ENCODE measurements at places on chromosomes 4 and X.

DNA sequence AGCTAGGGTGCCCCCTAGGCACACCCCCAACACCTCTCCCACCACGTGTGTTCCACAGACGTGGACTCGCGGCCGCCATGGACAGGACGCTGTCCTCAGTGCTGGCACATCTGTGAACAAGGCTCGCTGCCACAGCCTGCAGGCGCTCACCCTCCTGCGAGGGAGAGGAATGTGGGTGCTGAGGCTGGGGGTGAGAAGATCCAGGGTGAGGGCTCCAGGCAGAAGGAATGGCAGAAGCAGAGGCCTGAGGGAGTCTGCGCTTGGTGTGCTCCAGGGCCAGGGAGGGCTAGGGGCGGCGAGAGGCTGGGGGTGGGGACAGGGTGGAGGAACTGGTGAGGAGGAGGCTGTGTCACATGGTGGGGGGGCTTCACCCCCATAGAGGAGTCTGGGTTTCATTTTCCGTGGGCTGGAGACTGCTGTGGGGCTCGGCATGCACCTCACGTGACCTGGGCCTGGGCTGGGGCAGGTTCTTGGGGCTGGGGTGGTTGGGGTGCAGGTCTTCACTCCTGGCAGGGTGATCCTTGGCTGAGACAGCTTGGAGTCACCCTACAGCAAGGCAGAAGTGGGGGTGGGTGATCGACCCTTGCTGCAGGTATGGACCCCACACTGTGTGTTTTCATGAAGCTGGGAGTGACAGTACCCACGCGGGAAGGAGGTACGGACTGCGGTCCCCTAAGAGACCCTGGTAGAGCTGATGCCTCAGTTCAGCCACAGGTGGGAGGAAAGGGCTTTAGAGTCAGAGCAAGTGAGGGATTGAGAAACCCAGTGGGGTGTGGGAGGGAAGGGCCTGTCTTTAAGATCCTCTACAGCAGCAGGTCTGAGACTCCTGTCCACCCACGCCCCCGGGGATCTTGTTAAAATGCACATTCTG is 103.7 kb downstream of the PSAPL1 start:
- DNase-seq: no peak

GRCh38 chrX:70497026-70497425 is 52.4 kb downstream of the DLG3 start:
- DNase-seq: no peak

GRCh38 chr4:70833675-70834074 is 6.0 kb downstream of the GRSF1 start:
- DNase-seq: no peak

DNA sequence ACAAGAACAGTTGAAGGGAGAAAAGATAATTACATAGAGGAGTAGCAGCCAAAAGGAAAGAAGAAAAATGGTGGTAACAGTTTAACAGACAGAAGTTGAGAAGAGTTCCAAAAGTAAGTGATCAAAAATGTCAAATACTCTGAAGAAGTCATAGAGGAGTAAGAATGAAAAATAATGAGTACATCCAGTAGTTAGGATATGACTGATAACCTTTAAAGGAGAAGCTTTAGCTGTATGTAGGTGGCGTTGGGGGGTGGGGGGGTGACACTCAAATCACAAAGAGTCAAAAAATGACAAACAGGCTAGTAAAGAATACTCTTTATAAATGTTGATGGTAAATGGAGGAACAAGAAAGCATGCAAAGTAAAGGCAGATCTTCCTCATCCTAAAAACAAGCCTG is 40.6 kb downstream of the RAB33A start:
- DNase-seq: no peak

- no peak for DNase-seq
Observed at GRCh38 chrX:64427281-64427680, 32.0 kb upstream of the MTMR8 start.

DNA sequence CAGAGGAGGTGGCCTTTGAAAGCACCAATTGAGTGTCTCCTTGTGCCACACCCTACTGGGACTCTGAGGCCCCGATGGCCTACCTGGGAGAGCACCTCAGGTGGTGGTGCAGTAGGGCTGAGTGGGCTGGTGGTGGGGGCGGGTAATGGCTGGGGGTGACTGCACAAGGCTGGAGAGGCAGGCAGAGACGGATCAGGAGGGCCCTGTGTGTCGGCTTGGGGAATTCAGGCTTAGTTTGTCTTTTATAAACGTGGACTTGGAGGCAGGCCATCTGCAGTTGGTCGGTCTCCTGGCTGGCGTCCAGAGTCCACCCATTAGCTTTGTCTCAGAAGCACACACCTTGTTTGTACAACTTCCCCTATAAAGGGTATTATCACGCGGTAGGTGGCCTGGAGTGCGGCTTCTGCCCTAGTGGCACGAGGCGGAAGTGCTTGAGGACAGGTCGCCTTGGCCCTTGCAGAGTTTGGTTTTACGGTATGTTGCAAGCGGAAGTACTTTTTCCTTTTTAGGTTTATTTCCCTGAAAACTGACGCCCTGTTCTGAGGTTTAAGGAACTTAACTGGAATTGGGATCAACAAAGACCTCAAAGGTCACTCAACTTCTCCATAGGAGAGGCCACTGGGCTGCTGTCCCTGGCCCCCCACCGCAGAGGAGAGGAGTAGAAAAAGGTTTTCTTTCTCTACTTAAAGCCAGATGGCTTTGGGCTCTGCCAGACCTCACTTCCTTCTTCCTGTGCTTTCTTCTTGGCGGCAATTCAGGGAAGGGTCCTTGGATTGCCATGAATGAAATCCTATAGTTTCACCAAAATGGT is 8.0 kb downstream of the TBC1D14 start:
- DNase-seq: no peak

GRCh38 chr4:143405075-143405730 is 68.5 kb downstream of the GAB1 start:
- no peak for DNase-seq

DNA sequence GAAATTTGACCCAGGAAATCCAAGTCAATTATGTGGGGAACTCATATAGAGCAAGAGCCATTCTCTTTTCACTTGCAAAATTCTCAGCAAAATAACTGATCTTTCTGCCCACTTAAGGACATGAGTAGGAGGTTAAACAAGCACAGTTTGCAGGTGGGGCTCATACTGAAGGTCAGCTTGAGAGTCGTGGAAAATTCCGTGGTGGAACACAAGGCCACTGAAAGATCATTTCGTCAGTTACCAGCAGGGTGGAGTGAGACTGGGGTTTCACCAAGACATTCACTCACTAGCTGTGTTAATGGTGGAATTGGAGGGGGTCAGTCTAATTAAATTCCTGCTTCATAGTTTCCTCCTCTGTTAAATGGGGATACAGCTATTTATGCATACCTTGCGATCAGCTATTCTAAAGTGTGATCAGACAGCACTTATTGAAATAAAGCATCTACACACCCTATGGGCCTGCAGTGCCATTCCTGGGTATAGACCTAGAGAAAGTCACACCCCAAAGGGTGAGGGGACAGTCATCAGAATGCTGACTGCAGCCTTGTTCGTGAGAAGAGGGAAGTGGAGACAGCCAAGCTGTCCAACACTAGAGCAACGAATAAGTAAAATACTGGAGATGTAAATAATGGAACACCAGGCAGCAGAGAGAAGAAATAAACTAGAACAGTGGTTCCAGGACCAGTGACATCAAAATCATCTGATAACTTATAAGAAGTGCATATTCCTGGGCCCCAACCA is 42.7 kb upstream of the CLNK start:
- peak; percentile 47 for DNase-seq

DNA sequence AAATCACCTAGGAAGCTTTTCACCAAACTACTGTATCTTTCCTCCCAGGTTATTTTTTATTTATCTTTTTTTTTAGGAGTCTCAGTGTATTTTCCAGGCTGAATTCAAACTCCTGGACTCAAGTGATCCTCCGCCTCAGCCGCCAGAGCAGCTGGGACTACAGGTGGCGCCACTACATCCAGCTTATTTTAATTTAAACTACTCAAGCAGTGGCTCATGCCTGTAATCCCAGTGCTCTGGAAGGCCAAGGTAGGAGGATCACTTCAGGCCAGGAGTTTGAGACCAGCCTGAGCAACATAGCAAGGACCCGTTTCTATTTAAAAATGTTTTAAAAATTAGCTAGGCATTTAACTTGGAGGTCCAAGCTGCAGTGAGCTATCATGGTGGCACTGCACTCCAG is 37.8 kb downstream of the LEF1 start:
- no peak for DNase-seq

GRCh38 chr4:54976682-54977081 is 148.7 kb downstream of the KDR start:
- no peak for DNase-seq

Data from GM13976 (cell line).